Muscle of back (tissue), 13 donors: ENCODE measurements at places on chromosomes 16 and 17.

DNA sequence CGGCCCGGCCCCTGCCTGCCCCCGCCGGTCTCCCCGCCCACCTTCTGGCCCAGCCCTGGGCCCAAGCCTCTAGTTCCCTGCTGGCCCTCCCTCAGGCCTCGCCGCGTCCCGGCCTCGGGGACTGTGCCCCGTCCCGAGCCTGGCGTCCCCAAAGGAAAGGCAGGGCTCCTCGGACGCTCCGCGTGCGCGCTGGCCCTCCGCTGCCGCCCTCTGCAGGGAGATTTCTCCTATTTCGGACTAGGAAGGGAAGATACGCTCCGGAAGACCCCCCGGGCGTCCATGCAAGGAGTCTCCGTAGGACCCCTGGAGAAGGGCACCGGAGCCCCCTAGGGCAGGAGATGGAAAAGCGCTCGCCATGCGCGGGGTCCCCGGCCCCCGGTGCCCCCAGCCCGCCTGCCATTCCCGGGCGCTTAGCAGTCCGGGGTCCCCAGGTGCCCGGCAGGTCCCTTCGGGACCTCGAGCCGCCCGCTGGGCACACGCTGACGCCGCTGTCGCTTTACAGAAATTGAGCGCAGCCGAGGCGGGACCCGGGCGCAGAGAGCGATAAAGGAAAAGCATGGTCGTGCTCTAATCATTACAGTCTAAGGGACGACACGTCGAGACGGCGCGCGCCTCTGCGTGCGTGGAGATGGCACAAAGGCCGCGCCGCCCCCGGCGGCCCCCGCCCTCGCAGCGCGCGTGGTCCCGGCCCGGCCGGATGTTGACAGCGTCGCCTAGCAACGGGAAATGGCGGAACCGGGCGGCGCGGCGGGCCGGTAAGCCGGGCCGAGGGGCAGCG lies at the start of gene CCDC40:
Gene CCDC40, plus strand, starts transcription at position 706 of the 778 bp plus-strand sequence. Its CDS starts 21 bp downstream, at position 727.
- DNase-seq = peak; percentile 91

DNA sequence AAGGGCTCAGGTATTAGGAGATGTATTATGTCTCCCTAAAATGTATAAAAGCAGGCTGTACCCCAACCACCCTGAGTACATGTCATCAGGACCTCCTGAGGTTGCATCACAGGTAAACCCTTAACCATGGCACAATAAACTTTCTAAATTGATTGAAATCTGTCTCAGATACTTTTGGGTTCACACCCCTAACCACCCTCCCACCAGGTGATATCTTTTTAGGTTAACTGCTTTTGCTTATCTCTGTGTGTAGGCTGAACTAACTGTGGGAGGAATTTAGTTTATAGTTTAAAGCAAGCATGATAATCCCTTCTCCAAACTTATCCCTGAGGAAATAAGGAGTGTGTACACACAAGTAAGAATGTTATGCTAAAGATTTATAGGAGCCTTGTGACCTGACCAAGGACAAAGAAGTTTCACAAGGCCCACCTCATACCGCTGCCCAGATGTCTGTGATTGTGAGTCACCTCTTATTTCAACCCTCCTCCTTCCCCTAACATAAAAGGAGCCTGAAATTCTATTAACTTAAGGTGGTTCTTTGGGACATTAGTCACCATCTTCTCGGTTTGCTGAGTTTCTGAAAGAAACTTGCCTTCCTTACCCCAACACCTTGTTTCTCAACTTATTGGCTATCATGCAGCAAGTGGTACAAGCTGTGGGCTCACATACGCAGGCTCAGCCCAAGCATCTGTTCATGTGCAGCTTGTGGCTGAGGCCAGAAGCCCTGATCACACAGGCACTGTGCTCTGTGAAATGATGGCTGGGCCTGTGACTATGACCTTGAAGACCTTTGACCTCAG lies 11.3 kb downstream of the PRSS22 start:
- no peak for DNase-seq

DNA sequence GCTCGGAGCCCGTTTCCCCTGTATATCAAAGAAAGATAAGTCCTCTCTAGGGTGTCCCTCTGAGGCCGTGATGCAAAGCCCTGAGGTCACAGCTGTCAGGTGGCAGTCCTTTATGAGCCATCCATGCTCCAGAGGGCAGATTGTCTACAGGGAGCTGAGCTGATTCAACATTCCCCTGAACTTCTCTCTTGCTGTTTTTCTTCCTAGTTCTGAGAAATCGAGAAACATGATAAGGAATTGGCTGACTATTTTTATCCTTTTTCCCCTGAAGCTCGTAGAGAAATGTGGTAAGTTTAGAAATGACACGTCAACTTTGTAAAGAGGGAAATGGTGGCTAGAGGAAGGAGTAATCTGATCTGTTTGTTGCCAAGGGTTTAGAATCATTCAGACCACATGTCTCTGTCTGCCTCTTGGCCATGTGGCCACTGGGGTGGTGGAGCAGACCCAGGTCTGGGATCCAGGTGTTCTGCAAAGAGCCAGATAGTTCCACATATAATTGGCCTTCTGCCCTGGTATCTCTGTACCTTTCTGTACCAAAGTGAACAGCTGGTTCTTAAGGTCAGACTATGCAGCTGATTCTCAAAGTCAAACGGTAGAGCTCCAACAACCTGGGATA lies 3.5 kb downstream of the CTNS start:
- no peak for DNase-seq

- DNase-seq = no peak
Observed at GRCh38 chr17:74117999-74118421, 85.5 kb upstream of the RPL38 start.

DNA sequence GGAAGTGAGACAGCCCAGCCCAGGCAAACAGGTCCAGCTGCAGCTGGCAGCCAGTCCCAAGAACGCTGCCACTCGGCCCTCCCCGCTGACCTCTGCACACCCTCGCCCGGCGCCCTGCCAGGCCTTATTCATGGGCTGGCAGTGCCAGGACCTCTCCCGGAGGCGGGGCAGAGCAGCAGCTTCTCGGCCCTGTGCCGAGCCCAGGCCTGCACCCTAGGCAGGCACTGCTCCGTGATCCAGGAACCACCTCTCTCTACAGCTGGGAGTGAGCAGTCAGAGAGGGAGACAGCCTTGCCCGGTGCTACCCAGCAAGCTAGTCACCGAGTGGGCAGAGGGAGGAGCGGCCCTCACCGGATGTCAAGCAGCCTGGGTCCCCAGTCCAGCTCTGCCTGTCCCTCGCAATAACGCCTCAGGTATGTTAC lies 79.9 kb upstream of the CBX4 start:
- DNase-seq = peak; percentile 78

GRCh38 chr16:58123896-58124600 lies 5.1 kb downstream of the CFAP20 start:
- no peak for DNase-seq

DNA sequence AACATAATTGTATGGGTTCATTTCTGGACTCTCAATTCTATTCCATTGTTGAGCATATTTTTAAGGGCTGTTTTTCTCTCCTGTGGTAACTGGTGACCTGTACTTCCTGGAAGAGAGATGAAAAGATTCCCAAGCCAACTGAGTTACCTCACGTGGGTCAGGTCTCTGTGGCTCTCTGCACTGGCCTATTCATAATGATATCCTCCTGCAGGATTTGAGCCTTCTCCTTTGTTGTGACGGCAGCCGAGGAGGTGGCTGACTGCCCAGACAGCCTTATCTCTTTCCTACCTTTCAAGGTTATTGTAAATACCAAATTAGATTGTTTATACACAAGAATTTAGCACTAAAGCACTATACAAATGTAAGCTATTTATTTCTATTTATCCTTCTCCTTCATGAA lies 2.7 kb upstream of the ACE start:
- DNase-seq = no peak

GRCh38 chr17:50828508-50829170 lies 6.7 kb upstream of the WFIKKN2 start:
- DNase-seq = no peak

DNA sequence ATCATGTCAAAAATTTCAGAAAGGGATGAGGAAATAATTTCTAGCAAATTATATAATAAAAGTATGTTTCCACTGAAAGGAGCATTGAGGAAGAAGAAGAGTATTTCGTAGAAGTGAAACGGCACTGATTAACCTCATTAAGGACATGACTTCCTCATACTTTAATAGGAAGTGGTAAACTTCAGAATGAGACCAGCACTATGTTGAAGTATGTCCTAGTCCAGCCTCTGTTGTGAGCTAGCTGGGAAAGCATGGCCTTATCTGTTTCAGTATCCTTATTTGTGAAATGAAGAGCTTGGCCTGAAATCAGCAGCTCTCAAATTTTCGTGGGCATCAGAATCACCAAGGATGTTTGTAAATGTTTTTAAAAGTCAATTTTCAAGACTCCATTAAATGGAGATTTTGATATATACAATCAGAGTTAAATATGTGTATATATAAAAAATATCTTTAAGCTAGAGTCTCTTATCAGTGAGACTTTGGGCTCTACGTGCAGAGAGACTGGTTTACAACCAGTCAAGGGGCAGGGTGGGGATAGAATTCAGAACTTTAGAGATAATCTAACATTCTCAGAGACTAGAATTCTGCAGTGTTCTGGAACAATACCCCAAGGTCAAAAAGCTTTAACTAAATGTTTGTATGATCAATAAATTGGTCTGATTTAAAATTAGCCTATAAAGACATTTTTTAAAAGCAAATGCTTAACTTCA lies 365.4 kb downstream of the CDH13 start:
- DNase-seq = no peak

DNA sequence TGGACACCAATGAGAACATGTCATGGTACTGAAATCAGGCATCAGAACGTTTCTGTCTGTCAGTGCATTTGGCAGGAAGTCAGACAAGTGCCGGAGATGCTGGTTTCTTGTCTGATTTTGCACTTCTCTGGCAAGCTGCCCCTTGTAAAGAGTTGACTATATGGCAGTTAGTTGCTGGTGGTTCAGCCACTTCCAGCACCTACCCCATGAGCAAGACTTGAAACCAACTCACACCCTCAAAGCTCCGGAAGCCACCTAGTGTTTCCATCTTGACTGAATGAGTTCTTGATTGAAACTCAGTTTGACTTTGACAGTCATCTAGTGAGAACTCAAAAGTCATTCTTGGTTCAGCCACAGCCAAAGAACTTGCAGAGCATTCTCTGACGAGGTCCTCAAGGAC lies 225.1 kb downstream of the SPECC1 start:
- no peak for DNase-seq

GRCh38 chr17:66526827-66527226 lies 224.4 kb downstream of the PRKCA start:
- no peak for DNase-seq

DNA sequence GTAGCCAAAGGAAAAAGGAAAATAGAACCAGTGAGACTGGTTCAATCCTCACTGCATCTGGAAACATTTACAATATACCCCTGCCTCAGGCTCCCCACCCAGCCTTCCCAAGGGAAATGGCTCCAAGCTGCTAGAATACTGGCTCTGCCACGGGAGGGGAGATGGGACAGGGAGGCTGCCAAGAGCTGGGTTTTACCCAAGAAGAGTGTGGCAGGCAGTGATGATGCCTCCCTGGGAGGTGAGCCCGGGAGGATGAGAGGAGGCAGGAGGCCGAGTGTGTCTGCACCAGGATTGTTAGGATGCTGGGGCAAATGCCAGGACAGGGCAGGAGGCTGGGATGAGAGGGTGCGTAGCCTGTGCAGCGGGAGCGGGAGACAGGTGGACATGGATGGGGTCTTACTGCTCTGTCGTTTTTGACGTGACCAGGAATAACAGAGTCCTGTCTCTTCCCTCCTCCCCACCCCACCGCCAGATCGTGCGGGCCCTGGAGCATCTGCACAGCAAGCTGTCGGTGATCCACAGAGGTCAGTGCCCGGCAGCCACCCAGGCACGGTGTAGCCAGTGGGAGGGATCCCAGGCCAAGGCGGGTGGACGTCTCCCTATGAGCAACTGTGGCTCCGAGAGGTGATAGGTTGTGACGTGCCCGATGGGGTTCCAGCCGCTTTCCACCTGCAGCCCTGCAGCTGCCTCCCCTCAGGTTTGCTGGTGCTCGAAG lies 18.4 kb downstream of the MAP2K3 start:
- DNase-seq = no peak

DNA sequence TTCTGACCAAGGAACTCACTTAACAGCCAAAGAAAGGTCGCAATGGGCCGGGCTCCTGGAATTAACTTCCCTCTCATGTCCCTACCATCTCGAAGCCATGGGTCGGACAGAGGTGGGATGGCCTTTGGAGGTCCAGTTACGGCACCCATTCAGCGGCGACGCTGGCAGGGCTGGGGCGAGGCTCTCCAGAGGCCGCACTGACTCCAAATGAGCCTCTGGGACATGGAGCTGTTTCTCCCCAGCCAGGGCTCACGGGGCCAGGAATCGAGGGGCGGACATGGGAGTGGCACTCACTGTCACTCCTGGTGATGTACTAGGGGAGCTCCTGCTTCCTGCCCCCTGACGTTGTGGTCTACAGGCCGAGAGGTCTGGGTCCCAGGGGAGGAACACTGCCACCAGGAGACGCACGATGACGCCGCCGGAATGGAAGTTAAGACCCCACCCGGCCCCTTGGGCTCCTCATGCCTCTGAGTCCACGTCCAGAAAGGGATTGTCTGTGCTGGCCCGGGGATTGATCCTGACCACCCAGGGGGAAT lies 60.7 kb upstream of the METRNL start:
- no peak for DNase-seq

DNA sequence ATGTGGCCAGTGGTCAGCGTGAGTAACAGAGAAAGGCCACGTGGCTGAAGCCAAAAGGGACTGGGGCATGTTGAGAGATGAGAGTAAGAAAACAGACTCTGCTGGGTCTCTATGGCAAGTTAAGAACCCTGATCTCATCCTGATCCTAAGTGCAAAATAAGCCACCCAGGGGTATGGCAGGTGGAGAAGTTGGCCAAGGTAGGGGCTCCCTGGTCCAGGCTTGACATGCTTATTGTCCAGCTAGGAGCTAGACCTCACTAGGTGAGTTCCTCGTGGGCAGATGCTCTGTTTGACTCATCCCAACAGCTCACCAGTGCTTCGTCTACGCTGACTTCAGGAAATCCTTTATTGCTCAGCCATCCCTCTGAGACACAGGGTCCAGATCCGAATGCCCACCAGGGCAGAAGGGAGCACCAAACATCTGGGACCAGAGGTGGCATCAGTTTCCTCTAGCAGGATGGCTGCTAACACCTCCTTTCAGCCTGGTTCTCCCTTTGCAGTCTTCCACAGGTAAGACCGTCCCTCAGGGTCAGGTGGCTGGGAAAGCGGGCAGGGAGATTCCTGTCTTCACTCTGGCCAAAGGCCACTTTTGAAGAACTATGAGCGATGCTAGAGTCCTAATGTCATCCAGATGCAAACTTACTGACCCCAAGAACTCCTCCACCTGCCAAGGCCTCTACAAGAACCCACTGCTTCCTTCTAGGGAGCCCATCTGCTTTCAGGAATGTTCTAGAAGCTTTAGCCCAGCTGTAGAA lies 99.5 kb downstream of the CDYL2 start:
- no peak for DNase-seq

DNA sequence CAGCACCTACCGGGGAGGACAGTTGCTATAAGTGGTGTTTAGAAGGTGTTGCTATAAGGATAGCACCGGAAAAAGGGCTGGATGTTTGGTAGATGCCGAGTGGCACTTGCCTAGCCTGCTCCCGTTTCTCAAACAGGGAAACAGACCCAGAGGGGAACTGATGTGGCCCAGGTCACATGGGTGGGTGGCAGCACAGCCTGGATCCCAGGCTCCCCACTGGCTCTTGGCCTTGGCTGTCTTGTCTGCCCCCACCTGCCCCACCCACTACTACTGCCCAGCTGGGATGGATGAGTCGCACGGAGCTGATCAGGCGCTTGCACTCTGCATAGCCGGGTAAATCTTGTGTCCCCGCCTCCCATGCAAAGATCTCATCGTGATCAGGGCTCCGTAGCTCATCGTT lies 7.2 kb downstream of the SMTNL2 start:
- no peak for DNase-seq

GRCh38 chr17:78585006-78585630 lies 7.9 kb upstream of the DNAH17 start:
- no peak for DNase-seq
